ENCODE measurements at places on chromosomes 5 and 9. TPM values are rescaled to one million over a fixed set of nuclear protein-coding genes. Genes with fewer than 3 reads are reported as not detected.

GRCh38 chr9:132793606-132794580 is 84.2 kb downstream of the AK8 start:
- DNase-seq: no peak

GRCh38 chr9:130675396-130675795 is 11.0 kb downstream of the PRDM12 start:
- no peak for DNase-seq

DNA sequence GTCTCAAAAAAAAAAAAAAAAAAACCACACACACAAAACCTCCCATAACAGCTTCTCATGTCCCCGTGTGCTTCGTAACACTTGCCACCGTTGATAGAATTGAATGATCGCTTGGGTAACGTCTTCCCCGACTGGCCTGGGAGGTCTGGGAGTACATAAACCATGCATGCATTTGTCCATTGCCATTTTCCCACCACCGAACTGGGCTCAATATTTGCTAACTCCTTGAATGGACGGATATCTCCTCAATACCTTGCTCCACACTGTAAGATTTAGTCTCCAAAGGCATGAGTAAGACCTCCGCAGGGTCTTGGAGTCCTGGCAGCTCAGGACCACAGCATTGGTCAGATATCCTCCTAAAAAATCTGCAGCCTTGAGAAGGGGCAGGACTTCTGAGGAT is 3.2 kb upstream of the P4HA2 start:
- DNase-seq: no peak

The ASPN gene
- total RNA-seq: 0.17 TPM

The CCDC69 gene
- 0.17 TPM for total RNA-seq

DNA sequence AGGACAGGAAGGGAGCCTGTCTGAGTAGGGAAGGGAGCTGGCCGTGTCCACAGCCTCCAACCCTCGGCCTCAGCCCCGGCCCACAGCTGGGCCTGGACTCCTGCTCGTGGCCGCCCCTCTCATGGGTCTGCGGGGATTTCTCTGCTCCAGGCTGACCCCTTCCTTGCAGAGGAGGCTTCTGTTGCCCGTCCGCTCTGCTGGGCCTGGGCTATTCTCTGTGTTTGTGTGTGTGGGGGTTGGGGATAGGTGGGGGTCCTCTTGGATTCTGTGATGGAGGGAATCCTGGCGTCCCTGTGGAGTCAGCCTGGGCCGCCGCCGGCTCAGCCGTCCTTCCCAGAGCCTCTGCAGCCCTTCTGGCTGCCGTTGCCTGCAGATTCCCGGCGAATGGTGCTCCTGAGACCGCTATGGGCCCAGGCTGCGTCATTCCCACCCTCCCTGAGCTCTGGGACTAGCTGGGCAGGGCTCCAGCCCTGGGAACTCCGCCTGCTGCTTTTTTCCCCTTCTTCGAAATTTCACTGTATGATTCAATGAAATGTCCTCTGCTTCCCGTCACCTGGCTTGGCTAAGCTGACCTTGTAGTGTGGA is 64.2 kb downstream of the FGF18 start:
- no peak for DNase-seq

DNA sequence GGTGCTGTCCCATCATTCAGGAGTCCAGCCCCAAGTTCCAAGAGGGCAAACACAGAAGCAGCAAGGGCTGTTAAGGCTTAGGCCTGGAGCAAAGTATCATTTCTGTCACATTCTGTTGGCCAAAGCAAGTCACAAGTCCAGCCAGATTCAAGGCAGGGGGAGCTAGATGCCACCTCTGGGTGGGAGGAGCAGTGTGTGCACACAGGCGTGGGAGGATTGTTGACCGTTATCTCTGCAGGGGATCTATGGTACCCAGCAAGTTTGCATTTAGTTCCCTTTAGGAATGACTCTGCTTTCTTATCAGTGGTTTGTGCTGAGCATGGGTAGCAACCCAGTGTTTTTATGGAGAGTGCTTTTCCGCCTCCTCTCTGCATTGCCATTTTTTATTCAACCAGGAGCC is 278.9 kb downstream of the NR3C1 start:
- no peak for DNase-seq

DNA sequence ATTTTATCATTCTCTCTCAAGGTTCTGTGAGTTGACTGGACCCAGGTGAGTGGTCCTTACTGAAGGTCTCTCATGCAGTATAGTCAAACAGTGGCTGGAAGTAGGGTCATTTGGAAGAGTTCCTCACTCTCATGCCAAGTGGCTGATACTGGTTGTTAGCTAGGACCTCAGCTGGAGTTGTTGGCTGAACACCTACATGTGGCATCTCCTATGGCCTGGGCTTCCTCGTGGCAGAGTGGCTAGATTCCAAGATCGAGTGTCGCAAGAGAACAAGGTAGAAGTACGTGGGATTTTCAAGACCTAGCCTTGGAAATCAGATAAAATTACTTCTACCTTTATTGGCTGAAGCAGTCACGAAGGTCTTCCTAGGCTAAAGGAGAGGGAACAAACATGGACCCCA is 7.6 kb downstream of the SLC31A2 start:
- no peak for DNase-seq

DNA sequence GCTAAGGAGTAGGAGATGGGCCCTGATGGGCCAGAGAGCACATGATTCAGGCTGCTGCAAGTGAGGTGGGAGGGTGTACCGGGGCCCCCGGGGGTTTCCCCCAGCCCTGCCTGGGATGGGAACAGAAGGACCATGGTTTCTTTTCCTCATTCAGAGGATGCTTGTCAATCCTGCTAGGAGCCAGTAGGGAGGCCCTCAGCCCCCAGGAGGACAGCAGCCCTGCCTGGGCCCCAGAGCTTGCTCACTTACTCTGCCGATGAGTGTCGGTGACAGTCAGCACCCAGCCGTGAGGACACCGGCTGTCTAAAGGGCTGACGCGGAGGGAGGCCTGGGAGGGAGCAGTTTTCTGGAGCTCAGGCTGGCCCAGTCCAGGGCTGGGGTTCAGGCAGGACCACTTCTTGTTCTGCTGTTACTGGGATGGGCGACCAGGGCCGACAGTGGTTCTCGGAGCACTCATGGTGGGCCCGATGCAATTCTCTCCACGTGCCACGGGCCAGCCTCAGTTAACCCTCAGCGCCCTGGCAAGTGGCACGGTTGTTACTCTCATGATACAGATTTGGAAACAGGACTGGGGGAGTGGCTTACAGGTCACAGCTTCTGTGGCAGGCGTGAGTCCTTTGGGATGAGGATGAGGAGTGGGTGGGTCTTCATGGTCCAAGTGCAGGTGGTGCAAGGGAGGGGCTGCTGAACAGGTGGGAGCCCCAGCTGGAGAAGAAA is 1.8 kb downstream of the ARRDC1 start:
- no peak for DNase-seq

All from mammary epithelial cell (primary cell).